ENCODE measurements at places on chromosomes 4 and X.

GRCh38 chr4:95432466-95432865 is 116.3 kb downstream of the UNC5C start:
- no peak for DNase-seq

GRCh38 chrX:57445076-57445475 is 146.7 kb upstream of the ZXDB start:
- DNase-seq = no peak

DNA sequence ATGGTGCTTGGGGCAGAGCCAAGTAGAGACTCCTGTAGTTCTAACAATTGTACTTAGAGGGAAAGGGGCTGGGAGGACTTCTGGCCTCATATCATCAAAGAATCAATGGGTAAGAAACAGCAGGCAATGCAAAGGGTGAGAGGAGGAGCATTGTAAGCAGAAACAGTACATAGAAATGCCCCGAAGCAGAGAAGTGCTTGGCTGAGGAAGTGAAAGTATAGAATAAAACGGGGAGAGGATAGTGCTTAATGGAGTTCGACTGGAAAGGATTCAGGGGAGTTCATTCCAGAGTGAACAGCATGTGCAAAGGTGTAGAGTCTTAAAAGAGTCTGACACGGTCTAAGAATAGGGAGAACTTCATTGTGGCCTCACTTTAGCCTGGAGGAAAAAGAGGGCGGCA is 103.0 kb downstream of the SYNPO2 start:
- no peak for DNase-seq

DNA sequence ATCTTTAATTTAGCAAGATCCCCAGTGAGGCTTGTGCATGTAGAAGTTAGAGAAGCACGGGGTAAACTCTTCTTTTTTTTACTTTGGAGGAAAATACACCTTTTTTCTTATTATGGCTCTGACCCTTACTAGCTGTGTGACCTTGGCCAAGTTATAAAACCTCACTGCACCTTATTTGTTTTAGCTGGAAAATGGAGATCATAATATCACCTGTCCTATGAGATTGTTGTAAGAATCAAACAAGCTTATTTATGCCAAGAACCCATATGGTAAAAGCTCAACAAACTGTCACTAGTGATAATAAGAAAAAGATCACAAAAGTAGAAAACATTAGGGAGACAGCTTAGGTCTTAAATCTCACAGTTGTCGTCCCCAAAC is 126.6 kb downstream of the PTTG2 start:
- DNase-seq = no peak

GRCh38 chr4:878796-879728 is 53.1 kb downstream of the GAK start:
- no peak for DNase-seq

DNA sequence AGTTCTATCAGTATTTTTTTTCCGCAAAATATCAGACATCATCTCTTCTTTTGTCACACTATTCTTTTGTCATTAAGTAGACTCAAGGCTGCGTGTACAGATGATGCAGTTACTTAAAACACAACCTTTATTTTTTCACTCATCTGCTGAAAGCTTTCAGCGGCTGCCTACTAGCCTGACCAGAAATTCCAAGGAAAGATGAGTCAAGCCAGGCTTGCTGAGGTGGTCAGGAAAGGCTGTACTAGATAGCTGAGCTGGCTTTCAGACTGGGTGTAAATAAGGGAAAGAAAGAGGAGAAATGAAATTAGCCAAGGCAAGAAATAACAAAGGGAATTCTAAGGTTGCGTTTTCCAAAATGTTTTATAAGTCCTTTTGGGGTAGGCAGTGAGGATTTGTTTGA is 17.9 kb downstream of the STK26 start:
- DNase-seq = no peak

DNA sequence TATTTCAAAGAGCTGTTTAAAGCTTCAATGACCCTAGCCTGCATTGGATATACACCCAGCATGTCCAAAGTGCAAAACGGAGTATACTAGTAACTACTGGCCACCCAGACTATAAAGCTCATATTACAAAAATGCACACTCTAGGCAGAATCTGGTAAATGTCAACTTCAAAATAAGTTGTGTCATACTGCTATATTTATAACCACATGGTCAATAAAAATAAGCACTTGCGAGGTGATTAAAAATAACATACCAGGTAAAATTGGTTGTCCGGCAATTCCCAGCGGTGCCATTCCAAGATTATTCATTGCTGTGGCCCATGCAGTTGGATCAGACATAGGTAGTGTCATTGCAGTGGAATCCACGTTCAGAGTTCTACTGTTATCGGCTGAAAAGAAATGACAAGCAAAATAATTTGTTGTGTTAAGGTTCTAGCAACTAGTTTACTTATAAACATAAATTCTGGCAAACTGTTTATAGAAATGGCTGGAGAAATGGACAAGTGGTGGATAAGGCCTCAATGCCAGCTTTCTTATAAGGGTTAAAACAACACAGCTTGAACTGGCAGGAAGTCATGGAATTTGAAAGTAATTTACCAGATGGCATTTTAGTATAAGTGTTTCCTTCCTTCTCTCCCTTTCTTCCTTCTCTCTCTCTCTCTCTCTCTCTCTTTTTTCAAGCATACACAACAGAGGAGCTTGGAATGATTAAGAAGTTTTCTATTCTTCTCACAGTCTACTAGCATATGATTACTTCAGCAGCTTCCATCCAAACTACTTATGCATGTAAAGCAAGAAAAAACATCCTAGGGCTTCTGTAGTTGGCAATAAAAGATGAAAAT is 199.9 kb downstream of the ENOX2 start:
- no peak for DNase-seq
